ENCODE measurements at places on chromosomes 12 and 14. TPM values are rescaled to one million over a fixed set of nuclear protein-coding genes. Genes with fewer than 3 reads are reported as not detected.

TPPP2 gene
- total RNA-seq: not detected

DNA sequence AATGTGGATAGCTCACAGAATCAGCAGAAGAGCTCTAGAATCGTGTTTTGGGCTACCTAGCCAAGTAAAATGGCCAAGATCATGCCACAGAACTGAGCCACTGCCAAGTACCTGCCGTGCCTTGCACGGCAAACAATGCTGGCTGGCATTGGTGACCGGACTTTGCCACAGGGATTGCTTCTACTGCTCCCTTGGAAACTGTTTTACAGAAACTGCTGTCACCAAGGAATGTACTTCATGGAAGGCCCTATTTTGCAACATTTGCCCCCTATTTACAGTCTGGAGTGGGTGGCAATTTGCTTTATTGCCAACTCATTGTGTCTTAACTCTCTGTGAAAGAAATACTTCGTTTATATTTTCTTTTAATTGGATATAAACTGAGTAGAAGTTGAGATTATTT, 49.0 kb downstream of the BORCS5 start:
- no peak for DNase-seq

- no peak for DNase-seq
Observed at GRCh38 chr14:91004987-91005386, 55.5 kb downstream of the RPS6KA5 start.

DNA sequence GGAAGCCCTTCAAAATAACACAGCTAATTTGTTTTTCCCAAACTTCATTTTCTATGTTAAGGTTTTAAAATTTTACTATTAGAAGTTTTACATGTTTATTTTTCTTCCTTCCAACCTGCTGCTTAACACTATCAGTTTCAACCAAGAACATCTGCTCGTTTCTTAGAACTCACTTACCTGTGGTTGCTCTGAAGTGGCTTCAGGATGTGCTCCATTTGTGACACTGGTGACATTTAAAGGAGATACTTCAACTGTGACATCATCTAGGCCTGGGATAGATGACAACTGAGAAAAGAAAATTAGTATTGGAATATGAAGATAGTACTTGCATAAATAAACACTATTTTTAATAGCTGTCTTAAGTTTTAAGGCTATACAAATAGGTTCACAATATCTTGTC, 17.9 kb downstream of the WASHC3 start:
- no peak for DNase-seq

DNA sequence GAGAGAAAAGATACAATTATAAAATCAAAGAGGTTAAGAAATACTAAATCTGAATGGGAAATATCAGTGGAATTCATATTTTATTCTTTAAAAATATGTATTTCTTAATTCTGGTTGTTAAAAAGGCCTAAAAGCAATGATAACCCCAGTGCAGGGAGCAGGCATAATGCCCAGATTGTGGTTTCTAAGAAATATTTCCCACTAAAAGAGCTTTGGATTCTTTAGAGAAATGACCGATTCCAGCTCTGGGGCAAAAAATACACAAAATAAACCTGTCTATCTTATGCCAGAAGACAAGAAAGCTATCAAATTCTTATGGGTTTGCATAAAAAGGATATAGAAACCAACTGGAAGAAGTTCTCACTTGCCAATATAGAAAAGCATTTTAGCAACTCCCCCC, 71.6 kb downstream of the PDE6H start:
- DNase-seq: no peak

CNIH1 gene
- 87.1 TPM for total RNA-seq

DNA sequence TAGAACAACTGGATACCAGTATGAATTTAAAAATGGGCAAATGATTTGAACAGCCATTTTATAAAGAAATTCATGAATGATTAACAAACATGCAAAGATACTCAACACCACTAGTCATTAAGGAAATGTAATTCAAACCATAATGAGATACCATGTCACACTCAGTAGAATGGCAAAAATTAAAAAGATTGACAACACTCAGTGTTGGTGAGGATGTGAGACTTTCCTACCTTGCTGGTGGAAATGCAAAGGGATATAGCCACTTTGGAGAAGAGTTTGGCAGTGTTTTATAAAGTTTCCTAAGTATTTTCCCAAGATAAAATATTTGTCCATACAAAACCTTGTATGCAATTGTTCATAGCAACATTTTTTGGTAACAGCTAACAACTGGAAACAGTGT, 6.0 kb upstream of the CHST11 start:
- DNase-seq: no peak

DNA sequence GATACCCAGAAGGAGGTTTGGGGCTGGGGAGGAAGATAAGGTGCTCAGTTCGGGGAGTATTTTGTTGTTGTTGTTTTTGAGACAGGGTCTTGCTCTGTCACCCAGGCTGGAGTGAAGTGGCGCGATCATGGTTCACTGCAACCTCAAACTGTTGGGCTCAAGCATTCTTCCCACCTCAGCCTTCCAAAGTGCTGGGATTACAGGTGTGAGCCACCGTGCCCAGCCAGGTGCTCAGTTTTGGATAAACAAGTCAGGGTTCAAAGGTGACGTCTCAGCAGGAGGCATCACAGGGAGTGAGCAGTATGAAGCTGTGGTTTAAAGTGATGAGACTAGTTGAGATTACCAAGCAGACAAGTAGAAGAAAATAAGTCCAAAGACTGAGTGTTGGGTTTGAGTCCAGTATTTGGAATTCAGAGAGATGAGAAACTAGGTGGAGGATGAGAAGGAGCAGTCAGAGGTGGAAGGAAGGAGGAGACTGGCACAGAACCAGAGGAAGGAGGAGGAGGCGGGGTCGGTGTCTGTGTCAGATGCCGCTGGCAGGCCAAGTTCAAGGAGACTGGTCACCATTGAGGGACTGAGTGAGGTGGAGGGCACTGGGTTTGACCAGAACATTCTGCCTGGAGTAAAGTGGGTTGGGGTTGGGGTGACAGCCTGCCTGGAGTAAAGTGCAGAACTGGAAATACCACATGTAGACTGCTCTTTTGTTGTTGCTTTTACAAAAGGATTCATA, 16.1 kb downstream of the SLC35E3 start:
- DNase-seq: no peak

GRCh38 chr12:11324426-11324825, 14.2 kb upstream of the PRB4 start:
- no peak for DNase-seq

DNA sequence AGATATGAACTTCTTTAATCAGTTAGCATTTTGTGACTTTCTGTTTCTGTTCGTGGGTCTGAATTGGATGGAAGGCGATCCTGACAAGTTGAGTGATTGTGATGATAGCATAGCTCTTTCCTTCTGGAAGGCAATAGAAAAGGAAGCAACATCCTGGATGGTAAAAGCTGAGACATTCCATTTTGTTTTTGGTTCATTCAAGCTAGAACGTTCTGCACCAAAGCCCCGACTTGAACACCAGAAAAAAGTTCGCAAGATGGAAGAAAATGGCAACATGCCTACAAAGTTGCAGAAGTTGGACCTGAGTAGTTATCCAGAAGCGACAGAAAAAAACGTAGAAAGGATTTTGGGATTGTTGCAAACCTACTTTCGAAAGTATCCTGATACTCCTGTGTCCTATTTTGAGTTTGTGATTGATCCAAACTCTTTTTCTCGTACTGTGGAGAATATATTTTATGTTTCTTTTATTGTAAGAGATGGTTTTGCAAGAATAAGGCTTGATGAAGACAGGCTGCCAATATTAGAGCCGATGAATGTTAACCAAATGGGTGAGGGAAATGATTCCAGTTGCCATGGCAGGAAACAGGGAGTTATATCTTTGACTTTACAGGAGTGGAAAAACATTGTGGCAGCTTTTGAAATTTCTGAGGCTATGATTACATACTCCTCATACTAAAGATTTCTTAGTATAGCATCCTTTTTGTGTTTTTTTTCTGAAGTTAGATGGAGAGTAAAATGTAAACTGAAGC, 896 bp downstream of the EID3 start:
- no peak for DNase-seq

TOMM20L gene
- not detected for total RNA-seq

GRCh38 chr12:10033783-10034545, 3.5 kb downstream of the CLEC9A start:
- DNase-seq: no peak

TESPA1 gene
- total RNA-seq: 80.6 TPM

GALNT4 gene
- 5.8 TPM for total RNA-seq

CLEC4D gene
- not detected for total RNA-seq

CLMN gene
- total RNA-seq: 0.72 TPM

- no peak for DNase-seq
Observed at GRCh38 chr12:69901221-69901905, 76.3 kb downstream of the MYRFL start.

DNA sequence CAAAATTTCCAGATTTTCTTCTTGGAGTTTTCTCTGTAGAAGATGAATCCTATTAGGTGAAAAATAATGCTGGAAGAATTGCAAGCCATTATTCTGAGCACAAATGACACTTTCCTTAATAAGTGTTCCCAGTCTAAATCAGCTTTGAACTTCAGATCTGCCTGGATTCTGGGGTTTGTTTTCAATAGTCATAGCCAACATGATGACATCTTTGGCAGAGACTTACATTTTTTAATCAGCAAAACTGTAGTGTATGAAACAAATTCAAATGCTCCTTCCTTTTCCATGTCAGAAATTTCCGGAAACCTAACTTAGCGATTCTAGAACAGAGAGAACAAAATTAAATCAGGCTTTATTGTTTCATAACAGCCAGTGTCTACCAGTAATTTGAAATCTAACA, 88.5 kb downstream of the TSPAN8 start:
- no peak for DNase-seq

STON2 gene
- total RNA-seq: not detected

- DNase-seq: no peak
Observed at GRCh38 chr12:15000575-15000974, 27.7 kb downstream of the PDE6H start.

DNA sequence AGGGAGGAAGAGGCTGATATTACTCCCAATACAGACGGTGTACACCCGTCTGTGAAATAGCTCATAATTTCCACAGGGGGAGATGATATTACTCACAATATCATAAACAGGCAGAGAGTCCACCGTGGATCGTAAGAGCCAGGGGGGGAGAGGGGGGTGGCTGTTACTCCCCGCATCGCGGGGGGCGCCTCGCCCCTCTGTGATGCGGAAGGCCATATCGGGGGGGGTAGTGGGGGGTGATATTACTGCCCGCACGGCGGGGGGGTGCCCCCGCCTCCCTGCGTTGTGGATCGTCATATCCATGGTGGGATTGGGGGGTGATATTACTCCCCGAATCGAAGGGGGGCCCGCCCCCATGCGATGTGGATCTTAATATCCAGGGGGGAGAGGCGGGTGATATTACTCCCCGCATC, 91.9 kb downstream of the FRMD6 start:
- peak; percentile 49 for DNase-seq

- no peak for DNase-seq
Observed at GRCh38 chr14:51216602-51217001, 23.4 kb upstream of the TMX1 start.

DNA sequence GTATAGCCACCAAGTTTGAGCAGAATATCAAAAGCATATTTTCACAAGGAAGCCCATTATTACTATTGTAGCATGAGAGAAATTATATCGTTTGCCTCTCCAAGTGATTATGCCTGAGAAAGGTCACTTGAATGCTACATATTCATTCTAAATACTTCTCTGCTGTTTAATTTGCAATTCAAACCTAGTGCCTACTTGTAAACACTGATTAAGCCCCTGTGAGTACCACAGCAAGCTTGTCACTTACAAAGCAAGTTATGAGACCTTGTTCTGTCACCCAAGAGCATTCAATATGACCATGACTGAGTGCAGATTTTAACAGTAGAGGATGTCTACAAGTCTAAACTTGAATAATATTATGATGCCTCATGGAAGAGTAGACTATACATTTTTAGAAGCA, 124.7 kb upstream of the SSTR1 start:
- DNase-seq: no peak

- DNase-seq: no peak
Observed at GRCh38 chr12:81546811-81547210, 212.3 kb downstream of the PPFIA2 start.
